ENCODE measurements at places on chromosomes 7 and 10. TPM values are rescaled to one million over a fixed set of nuclear protein-coding genes. Genes with fewer than 3 reads are reported as not detected.

The C10orf62 gene
- total RNA-seq, result 0.41 TPM

The SPDYE11 gene
- total RNA-seq, result not detected

The ANXA11 gene
- total RNA-seq, result 202 TPM

The PAX4 gene
- not detected for total RNA-seq

The ABCB4 gene
- total RNA-seq, result 0.68 TPM

The SPDYE2B gene
- total RNA-seq, result not detected

The TPK1 gene
- total RNA-seq, result 2.7 TPM

The SEMA3A gene
- 0.29 TPM for total RNA-seq

The CPA2 gene
- not detected for total RNA-seq

The GIMAP4 gene
- total RNA-seq, result 16.1 TPM

The FKBP6 gene
- not detected for total RNA-seq

The ZNF503 gene
- total RNA-seq, result 1.8 TPM

The SCIN gene
- total RNA-seq, result 1.4 TPM

The SPDYE1 gene
- not detected for total RNA-seq

The FRMPD2 gene
- not detected for total RNA-seq

The TRDMT1 gene
- 4.7 TPM for total RNA-seq

The PVRIG gene
- not detected for total RNA-seq

The SOSTDC1 gene
- not detected for total RNA-seq

The PNLIPRP2 gene
- total RNA-seq, result not detected

The CUBN gene
- total RNA-seq, result 3.6 TPM

The SLC13A1 gene
- total RNA-seq, result not detected

The ITGA8 gene
- 1.6 TPM for total RNA-seq

The LRRC61 gene
- total RNA-seq, result 0.62 TPM

The ODAD2 gene
- total RNA-seq, result not detected

The NME8 gene
- not detected for total RNA-seq

The CPN1 gene
- 0.20 TPM for total RNA-seq

The TSPAN13 gene
- total RNA-seq, result 7.1 TPM

The LRRD1 gene
- not detected for total RNA-seq
